ENCODE measurements at places on chromosomes 12 and 14. TPM values are rescaled to one million over a fixed set of nuclear protein-coding genes. Genes with fewer than 3 reads are reported as not detected.

The TPPP2 gene
- total RNA-seq = 0.15 TPM

The TECPR2 gene
- 19.9 TPM for total RNA-seq

The PIWIL1 gene
- under 0.01 TPM for total RNA-seq

DNA sequence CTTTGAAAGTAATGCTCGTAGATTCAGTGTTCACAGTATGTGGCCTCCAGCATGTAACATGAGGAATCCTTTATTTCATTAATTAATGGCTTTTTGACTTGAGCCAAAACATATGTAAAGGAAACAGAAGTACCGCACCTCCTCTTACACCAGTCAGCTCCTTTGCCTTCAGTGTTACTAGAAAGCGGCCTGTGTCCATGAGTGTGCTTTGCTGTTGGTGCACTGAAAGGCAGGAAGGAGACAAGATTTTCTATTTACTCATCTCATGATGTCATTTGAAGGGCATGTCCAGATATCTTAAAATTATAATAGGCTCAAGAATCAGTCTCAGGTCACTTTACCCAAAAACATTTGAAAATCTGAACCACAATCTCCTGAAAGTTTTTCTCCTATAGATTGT lies 9.9 kb upstream of the CCT2 start:
- H3K27me3 ChIP-seq = no peaks in the 10 kb centered on the region
- no peaks in the 10 kb centered on the region for H3K4me1 ChIP-seq
- DNase-seq = no peak
- H3K27ac ChIP-seq = no peak overlapping the region
- no peak overlapping the region for H3K4me3 ChIP-seq
- peaks cover 10% of the 10 kb centered on the region for H3K36me3 ChIP-seq

- no peaks in the 10 kb centered on the region for H3K4me1 ChIP-seq
- H3K4me3 ChIP-seq = peak overlapping the region; percentile 50
- H3K27me3 ChIP-seq = no peaks in the 10 kb centered on the region
- no peaks in the 10 kb centered on the region for H3K36me3 ChIP-seq
These were observed 363 bp upstream of the LMO3 start for GRCh38 chr12:16606201-16606849.

The ABCD2 gene
- total RNA-seq = 3.4 TPM

The RIN3 gene
- total RNA-seq = 12.1 TPM

DNA sequence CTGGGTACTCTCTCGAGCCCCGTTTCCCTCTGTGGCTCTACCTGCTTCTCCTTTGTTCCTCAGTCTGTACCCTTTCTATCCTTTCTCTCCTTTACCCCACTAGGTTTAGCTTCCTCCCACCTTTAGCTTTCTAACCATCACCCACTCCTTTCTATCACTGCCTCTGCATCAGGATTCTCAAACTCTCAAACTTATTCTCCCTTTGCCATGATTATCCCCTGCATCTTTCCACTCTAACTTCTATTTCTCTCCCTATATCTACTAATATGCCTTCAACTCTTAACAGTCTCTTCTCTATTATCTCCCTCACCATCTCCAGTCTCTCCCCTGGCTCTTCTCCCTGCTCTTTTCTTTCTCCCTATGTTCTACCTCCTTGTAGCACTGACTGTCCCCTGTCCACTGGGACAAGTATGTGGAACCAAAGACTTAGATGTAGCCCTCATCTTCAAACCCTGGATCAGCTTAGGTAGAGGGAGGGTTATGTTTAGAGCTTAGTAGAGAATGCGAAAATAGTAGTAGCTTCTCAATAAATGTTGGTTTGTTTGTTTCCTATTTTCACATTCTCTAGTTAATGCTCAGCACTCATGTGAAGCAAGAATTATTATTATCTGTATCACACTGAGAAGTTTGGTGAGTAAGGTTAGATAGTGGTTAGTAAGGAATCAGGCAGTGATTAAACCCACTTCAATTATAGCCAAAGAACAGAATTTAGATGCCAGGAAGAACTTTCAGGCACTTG lies 3.4 kb downstream of the GDF11 start:
- H3K4me1 ChIP-seq = peaks cover 3% of the 10 kb centered on the region
- H3K27ac ChIP-seq = peak overlapping the region; percentile 55
- no peak for DNase-seq
- peak overlapping the region; percentile 48 for H3K4me3 ChIP-seq
- H3K27me3 ChIP-seq = no peaks in the 10 kb centered on the region

The PPP1R1A gene
- total RNA-seq = 21.6 TPM
